ENCODE measurements at places on chromosomes 1 and 21.

GRCh38 chr1:9196129-9197040, 38.2 kb upstream of the H6PD start:
- DNase-seq: peak; percentile 89

DNA sequence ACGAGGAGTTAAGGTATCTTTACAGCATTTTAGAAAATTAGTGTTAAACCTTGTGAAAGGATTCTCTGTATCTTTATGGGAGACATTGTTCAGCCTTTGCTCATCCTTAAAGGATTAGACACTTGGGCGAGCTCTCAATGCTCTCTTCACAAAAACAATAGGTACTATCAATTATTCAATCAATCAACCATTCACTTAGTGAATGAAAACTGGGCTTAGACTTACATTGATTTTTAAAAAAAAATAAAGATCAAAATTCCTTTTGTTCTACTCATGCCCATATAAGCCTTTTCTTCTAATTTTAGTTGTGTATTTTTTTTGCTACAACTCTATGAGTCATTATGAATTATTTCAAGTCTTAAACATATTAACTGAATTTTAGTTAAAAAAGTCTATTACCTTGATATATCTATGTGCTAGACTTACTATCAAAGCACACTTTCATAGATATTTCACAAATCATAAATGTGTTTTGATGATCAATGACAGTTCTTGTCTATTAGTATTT, 181.2 kb downstream of the DPYD start:
- no peak for DNase-seq

- no peak for DNase-seq
Observed at GRCh38 chr1:235238558-235238957, 77.5 kb upstream of the RBM34 start.

DNA sequence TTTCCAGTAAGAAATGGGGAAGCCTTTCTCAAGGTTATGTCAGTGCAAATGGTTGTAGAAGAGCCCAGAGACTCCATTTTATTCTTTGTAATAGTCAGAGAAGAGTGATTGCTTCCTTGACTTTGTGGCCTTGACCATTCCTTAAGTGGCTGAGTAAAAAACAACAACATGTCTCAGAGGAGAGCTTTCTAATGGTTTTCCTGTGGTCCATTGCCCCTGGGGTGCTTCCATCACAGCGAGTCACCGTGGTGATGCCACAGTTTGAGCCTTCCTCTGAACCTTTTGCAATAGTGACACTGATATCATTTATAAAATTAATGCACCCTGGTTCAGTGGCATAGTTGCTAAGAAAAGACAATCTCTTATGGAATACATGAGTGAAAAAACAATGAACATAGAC, 38.6 kb downstream of the PAPPA2 start:
- DNase-seq: no peak

DNA sequence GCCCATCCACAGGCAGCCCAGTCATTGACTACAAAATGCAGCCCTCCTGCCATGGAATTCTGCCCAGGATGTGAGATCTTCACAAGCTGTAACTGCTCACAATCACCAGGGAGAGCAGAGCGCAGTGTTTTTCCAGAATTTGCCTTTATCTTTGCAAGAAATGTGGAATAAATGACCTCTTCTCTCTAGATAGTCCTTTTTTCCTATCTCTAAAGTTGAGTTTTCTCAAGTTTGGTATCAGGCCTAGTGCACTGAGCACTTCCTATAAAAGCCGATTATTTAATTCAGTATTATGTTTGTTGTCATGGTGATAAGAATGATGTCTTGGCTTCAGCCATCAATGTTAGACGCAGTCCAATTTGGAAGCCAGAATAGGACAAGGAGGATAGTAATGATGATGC, 246.9 kb upstream of the IRF2BP2 start:
- DNase-seq: no peak

- DNase-seq: no peak
Observed at GRCh38 chr1:97044159-97044760, 322.7 kb downstream of the PTBP2 start.

DNA sequence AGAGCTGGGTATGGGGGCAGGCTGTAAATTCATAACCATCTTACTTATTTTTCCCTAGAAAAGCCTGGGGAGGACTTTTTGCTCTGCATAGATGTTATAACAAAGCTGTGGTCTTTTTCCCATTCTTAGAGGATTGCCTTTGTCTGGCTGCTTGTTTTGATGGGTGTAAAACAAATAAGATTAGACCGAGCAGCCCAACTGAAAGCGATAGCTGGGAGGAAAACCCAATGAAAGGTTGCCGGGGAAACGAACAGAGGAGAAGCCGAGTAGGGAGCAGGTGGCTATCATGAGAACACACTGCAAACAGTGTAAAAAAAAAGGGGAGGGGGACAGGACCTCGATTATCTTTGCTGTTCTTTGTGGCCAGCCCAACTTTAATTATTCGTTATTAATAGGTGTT, 1.9 kb downstream of the ELAVL4 start:
- DNase-seq: no peak

GRCh38 chr1:200433586-200433985, 23.8 kb upstream of the ZNF281 start:
- no peak for DNase-seq

GRCh38 chr1:226135709-226136108, 50.8 kb downstream of the ACBD3 start:
- DNase-seq: no peak

DNA sequence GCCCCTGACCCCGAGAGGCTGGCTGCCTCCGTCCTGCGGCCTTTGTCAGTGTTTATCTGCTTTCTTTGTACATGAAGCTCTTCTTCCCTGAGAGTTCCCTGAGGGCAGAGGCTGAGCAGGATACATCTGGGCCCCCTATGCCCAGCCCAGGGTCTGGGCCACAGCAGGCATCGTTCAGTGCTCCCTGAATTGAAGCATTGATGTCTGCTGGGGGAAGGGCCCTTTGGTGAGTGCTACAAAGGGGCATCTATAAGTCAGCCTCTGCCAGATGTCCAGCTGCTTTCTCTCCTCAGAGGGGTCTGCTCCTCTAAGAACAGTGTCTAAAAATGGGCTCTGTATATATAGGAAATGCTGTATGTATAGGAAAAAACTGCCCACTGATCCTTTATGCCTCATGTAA, 2.1 kb downstream of the HEYL start:
- no peak for DNase-seq

DNA sequence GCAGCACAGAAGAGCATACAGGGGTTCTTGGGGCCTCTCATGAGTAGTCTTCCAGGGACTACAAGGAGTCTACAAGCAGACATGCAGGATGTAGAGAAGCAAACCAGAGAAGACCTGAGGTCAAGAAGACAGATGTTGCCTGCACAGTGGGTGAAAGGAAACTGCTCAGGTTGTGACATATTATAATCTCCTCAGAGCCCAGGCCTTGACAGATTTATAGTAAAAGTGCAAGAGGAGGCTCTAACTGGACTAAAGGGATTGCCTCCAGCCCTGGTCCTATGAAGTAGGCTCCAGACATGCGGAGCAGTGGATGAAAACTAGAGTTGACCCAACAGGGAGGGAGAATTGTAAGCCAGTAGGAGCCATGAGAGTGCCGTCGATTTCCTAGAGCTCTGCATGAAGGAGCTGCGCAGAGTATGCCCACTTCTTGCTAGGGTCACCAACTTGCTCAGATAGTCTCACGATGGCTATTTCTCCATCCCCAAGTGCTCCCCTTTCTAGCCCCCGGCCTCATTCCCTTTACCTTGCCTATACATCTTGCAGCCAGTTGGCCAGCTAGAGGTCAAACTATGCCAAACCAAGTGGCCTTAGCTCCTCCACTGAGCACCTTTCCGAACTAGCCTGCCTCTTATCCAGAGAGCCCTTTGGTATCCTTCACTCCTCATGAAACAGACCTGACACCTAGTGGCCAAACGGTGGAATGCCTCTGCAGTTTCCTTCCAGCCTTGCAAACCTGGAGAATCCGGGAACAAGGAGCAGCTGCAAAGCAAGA, 36.2 kb upstream of the IPO9 start:
- peak; percentile 42 for DNase-seq

- no peak for DNase-seq
Observed at GRCh38 chr21:45220714-45221490, 66.8 kb downstream of the POFUT2 start.

DNA sequence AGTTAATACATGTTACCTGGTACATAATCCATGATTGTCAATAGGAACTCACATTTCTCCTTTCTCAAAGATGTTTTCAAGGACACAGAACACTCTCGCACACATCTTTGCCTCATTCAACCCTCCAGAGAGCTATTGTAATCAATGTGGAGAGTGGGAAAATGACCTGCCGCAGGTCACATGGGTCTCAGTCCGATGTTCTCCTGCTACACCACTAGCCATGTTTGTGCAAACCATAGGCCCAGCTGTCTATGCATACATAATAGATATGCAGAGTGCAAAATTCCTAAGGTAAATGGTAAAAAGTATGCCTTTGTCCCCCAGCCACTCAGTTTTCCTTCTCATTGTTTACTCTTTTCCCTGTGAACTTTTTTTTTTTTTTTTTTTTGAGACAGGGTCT, 89.2 kb downstream of the ADSS2 start:
- DNase-seq: no peak

- no peak for DNase-seq
Observed at GRCh38 chr1:58250587-58250948, 296.0 kb downstream of the OMA1 start.

GRCh38 chr1:1371364-1371745, 3.7 kb downstream of the AURKAIP1 start:
- peak; percentile 80 for DNase-seq

- DNase-seq: no peak
Observed at GRCh38 chr1:230029244-230029941, 37.6 kb upstream of the GALNT2 start.

- DNase-seq: no peak
Observed at GRCh38 chr1:186965847-186966246, 137.1 kb downstream of the PLA2G4A start.

- no peak for DNase-seq
Observed at GRCh38 chr1:92721886-92722285, 63.0 kb downstream of the EVI5 start.

DNA sequence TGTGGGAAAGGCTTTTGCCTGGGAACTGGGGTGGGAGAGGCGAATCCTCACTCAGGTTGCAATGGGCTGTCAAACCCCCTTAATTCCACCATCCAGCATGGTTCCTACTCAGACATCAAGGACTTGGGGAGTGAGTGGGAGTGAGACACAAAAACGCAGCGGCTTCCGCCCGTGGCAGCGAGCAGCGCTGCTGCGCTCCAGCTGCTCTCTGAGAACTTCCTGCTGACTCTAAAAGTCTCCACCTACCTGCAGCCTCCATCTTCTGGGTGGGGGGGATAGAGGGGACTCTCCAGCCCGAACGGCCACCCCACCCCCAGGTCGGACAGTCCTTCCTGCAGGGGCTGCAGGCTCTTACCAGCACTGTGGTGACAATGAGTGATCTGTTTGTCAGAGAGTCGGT, 184.4 kb downstream of the GRIK3 start:
- DNase-seq: no peak

GRCh38 chr1:201427963-201428362, 6.4 kb upstream of the TNNI1 start:
- peak; percentile 20 for DNase-seq

GRCh38 chr1:94324178-94324544, 86.8 kb upstream of the ARHGAP29 start:
- no peak for DNase-seq

GRCh38 chr1:44316231-44316759, 38.8 kb downstream of the ERI3 start:
- no peak for DNase-seq

DNA sequence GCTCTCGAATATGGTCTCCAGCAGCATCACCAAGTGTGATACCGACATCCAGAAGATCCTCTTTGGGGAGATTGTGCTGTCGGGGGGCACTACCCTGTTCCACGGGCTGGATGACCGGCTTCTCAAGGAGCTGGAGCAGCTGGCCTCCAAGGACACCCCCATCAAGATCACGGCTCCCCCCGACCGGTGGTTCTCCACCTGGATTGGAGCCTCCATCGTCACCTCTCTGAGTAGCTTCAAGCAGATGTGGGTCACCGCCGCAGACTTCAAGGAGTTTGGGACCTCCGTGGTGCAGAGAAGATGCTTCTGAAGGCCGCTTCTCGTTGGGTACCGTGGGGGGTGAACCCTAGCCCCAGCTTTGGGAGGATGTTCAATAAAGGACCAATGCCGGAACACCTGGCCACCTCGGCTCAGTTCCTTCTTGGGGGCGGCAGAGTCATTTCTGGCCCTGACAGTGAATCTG, 1.3 kb downstream of the ACTRT2 start:
- DNase-seq: no peak

DNA sequence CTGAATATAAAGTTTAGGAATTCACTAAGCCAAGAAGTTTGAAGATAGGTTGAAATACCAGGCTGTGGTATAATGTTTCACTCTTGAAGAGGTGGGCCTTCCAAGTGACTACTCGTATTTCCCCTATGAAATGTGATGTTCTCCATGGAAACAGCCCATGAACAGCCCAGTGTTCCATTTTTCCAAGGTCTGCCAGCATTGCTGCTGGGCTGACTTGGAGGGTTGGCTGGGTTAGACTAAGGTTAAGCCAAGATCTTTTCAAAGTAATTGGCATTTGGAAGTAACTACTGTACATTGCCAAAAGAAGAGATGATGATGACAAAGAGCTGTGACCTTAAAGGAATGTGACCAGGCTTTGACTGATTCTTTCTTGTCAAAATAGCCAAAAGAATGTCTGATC, 73.8 kb downstream of the RPE65 start:
- DNase-seq: no peak

Measured in HL-60 (cell line).